Stimulated activated CD4-positive, alpha-beta T cell treated with anti-CD3 and anti-CD28 coated beads, Interleukin-1b, Interleukin-23, amount 100 ng/mL, for 1 hour (primary cell): ENCODE measurements at places on chromosomes 7 and 10.

DNA sequence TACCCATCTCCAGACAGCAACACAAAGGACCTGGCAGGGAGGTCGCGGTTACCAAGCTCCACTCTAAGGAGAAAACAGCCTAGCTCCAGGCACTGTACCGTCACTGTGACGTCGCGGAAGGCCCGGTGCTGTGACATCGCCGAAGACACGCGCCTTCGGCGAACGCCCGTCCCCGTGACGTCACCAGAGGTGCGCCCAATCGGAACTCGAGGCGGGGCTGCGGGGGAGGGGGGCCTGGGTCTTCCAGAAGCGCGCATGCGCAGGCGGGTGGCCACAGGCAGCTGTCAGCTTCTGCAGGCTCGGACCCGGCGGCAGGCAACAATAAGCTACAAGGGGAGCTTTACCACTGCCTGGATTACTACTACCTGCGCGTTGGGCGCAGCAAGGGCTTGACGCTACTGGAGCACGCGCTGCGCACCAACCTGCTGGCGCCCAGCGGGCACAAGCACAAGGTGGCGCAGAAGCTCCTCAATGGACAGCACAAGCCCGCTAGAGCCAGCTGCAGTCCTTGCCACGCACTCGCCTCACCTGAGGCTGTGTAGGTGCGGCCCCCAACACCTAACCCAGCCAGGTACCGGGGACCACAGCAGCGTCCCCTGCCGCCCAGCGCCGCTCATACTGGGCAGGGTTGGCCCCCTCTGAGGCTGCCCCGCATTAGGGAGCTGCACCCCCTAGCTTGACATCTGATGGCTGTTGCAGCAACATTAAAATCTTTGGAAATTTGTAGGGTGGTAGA is 208.4 kb downstream of the TPST1 start:
- peak; percentile 58 for DNase-seq

GRCh38 chr7:138900035-138900828 is 81.0 kb downstream of the KIAA1549 start:
- no peak for DNase-seq

- no peak for DNase-seq
Observed at GRCh38 chr10:52420656-52421055, 106.6 kb downstream of the DKK1 start.

DNA sequence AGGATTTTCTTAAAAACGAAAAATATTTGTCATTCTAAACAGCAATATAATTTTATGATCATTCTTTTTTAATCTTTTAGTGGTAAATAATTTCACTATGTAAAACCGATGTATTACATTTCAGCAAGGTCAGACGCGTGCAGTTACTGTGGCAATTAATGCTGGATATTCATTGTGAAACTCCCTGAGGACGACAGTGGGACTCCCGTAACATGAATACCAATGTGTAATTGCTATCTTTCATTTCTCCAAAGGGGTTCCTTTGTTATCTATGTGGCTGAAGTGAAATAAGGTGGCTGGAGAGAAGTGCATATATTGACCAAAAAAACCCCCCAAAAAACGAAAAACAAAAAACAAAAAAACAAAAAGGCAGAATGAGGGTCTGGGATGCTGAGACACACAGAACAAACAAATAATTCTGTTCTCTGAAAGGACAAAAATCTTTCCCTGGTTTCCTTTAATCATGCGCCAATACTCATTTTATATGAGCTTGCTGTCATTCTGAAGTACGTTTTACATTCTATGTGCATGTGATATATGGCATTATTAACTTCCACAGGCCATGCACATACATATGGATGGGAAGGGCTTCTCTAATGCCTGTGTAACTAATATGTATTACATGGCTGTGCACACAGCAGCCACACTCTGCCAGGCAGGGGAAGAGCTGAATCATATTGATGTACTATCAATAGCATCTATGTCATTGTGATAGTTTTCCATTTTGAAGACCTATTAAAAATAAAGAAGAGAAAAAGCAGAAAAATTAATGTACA is 161.4 kb downstream of the RAPGEF5 start:
- no peak for DNase-seq

- DNase-seq: no peak
Observed at GRCh38 chr7:134069187-134069586, 58.0 kb upstream of the LRGUK start.

- DNase-seq: no peak
Observed at GRCh38 chr7:8141070-8141469, 120.9 kb downstream of the ICA1 start.

DNA sequence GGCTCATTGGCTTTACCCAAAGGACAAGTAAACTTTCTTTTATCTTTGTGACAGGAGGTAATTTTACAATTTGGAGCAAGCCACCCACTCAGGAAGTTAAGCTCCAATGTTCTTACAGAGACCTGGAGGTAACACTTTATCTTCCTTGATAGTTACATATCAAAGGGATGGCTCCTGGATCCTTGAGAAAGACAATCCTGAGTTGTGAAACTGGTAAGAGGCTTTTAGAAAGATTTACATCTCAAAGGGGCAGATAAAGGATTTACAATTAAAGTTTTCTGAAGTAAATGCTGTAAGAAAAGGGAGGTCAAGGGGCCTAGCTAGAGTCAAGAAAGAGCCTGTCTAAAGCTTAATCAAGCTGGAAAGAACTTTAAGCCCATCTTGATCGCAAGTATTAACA is 124.4 kb upstream of the ZNF804B start:
- no peak for DNase-seq

DNA sequence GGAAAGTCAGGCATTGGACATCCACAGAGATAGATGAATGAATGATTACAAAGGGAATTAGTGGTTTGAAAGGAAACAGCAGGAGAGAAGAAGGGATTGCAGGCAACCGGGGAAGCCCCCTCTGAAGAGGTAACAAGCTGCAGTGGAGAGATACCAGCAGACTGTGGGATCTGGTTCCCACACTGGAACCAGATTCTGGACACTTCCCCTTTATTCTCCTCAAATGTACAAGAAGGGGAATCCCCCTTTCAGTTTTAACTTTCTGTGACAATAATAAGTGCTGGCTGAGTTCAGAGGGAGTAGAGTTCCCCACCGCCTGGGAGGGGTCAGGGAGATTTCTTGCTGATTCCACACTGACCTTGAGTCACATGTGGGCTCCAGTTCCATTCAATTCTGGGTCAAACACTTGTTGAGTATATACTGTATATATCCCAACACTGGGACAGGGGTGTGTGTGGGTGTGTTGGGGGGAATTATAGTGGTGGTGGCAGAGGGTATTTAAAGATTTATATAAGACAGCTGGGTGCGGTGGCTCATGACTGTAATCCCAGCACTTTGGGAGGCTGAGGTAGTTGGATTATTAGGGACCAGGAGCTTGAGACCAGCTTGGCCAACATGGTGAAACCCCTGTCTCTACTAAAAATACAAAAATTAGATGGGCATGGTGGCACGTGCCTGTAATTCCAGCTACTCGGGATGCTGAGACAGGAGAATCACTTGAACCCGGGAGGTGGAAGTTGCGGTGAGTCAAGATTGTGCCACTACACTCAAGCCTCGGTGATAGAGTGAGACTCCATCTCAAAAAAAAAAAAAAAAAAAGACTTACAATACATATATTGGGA is 16.5 kb upstream of the DDIT4 start:
- no peak for DNase-seq

GRCh38 chr10:69451209-69451783 is at the start of gene TSPAN15:
Gene TSPAN15 (plus strand): TSS chr10:69451465. CDS start chr10:69451595, 130 bp downstream.
- peak; percentile 58 for DNase-seq

DNA sequence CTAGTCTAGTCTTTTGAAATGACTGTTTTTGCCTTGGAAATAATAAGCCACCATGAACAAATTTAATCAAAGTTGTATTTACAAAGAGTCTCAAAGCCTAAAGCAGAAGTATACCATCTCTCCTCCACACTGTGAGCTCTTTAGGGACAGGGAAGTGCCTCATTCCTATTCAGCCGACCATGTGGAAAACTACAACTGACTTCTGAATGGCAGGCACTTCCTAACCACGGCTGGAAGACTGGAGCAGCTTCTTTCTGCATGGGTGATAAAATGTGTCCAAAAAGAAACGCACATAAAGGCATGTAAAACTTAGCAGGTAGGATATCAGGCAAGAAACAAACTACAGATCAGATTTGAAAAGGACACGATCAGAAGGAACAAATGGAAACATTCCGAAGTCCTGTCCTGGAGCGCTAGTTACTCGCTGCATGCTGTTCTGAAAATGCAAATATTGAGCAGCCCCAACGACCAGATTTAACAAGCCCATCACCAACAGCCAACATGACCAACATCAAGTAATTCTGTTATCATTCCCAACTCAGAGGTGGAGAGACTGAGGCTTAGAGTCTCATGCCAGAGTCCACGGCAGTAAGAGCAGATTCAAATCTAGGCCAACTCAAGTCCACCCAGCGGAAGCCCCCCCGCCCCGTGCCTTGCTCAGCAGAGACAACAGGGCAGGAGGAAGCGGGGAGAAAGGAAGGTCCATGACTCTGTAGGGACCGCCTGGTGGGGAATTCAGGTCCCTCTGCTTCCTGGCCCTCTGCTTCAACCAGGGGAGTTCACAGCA is 26.5 kb downstream of the CTBP2 start:
- no peak for DNase-seq

DNA sequence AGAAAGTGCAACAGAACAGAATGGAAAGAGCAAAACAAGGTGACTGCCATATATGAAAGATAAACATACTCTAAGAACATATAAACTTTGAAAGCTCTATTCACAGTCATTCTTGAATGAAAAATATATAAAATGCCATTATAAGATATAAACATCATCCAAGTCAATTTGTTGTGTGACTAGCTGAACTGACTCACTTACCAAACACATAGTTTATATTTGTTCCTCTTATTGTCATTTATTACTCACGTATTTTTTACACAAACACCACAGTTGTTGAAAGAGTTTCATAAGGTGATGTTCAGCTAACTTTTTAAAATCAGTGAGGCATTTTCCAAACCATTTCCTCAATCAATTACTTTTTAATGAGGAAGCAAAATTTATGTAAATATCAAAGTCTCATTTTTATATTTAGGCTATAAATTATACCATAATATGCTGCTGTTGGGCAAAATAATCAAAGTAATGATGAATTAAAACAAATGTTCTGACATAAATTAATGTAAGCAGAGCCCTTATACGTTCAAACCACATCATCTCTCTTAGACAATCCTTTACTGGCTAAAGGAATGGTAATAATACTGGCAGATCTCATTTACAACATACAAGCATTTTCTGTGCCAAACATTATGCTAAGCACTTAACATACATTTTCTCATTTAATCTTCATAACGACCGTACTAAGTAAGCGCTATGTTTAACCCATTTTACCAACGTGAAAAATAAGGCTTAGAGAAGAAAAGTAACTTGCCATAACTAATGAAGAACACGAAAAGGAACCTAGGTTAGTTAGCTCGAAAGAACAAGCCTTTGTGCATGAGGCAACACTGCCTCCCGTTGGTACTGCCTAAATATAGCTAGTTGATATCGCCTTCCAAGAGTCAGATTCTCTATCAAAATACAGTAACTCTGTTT is 7.3 kb downstream of the LRRN3 start:
- no peak for DNase-seq

DNA sequence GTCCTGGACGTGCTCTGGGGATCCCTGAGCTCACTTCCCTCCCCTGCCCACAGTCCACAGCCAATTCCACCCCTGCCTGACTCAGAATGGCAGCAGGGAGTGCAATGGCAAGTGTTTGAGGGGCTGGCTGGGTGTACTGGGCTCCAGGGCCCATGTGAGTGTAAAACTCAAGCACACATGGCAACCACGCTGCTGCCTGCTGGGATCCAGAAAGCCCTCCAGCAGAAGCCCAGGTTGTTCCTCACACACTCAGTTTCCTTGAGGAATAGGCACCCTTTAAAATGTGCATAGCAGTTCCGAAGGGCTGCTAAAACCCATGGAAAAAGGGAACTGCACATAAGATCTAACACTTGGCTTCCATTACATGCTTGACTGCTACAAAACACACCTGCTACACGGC is 11.3 kb upstream of the ATP6V0A4 start:
- no peak for DNase-seq

DNA sequence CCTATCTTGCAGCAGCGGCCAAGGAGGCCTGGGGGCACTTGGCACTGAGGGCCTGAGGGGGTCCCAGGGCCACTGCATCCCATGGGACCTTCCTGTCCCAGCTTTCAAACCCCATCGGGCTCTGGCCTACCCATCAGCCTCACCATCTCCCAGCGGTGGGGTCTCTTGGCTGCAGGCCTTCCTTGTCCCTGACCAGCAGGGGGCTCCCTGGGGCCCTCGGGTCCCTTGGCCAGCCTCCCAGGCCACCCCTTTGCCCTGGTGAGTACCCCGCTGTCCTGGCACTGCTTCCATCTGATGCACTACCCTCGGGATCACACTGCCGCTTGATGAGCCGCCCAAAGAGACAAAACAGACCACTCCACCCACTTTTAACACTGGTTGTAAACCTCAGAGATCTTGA is 43.5 kb downstream of the YKT6 start:
- DNase-seq: no peak

- DNase-seq: no peak
Observed at GRCh38 chr7:17802056-17802455, 138.2 kb downstream of the SNX13 start.

DNA sequence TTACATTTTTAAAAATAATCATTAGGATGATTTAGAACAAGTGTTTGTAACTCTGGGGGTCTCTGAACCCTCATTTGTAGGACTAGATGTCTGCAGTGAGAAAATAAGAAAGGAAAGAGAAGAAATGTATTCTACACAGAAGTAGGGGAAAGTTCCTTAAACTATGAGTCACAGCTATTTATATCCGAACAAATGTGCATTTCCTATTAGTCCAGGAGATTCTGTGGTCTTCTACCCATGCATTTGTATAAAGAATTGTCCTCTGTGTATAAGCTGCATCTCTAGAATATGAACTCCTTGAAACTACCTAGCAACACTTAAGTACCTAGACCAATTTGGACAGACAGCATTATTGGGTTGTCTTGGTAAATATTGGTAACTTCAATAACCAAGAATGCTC is 15.9 kb upstream of the CD36 start:
- DNase-seq: no peak

DNA sequence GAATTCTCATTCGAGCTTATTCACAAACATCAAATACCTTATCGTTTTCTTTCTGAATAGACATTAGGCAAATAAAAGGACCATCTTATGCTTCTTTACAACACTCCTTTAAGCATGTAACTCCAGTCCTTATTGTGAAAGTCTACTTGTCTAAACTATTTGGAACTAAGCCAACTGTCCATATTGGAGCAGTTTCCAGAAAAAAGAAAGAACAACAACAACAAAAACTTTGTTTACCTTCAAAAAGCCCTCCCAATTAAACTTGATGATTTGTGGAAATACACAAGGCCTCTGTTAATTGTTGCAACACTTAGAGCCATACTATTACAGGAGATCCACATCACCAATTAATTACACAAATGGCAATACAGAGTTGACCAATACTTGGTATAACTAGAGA is 163.6 kb downstream of the GALNT11 start:
- no peak for DNase-seq

DNA sequence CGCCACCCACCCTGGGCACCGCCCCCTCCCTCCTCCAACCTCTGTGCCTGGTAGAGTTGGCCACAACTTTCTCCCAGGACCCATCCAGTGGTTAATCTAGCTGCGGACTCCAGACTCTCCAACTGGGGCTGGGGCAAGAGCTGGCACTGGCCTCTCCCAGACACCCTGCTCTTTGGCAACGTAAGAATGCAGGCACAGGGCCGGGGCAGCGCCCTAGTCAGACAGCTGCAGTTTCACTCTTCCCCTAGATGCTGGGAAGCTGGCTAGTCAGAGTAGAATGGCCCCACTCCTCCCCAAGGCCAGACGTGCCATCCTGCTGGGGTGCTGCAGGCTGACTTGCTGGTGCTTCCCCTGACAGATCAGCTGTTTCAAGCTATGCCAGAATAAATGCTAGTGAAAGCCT is 22.1 kb downstream of the HSPA12A start:
- DNase-seq: no peak

GRCh38 chr10:75499556-75500160 is 68.2 kb downstream of the LRMDA start:
- no peak for DNase-seq

GRCh38 chr7:135853499-135853898 is 104.9 kb upstream of the FAM180A start:
- no peak for DNase-seq
